ENCODE measurements at places on chromosomes 2 and 18.

GRCh38 chr18:24992491-24992890 is 359.5 kb downstream of the ZNF521 start:
- no peak for DNase-seq

DNA sequence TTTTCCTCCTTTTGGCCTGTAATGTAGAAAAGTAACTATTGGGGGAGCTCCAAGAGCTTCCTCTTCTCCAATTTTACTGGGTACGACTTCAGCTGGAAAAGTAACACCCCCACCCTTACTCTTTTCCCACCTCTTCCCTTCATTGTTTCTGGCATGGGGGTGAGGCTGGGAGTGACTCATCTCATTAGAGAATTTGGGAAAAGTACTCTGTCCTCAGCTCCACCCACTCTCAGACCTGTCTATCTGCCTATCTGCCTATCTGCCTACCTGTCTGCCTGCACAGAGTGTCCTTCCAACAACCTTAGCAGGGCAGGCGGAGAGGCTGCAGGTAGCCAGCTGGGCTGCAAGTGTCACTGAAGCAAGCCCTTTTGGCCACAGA is 93.6 kb downstream of the EPHA4 start:
- no peak for DNase-seq

DNA sequence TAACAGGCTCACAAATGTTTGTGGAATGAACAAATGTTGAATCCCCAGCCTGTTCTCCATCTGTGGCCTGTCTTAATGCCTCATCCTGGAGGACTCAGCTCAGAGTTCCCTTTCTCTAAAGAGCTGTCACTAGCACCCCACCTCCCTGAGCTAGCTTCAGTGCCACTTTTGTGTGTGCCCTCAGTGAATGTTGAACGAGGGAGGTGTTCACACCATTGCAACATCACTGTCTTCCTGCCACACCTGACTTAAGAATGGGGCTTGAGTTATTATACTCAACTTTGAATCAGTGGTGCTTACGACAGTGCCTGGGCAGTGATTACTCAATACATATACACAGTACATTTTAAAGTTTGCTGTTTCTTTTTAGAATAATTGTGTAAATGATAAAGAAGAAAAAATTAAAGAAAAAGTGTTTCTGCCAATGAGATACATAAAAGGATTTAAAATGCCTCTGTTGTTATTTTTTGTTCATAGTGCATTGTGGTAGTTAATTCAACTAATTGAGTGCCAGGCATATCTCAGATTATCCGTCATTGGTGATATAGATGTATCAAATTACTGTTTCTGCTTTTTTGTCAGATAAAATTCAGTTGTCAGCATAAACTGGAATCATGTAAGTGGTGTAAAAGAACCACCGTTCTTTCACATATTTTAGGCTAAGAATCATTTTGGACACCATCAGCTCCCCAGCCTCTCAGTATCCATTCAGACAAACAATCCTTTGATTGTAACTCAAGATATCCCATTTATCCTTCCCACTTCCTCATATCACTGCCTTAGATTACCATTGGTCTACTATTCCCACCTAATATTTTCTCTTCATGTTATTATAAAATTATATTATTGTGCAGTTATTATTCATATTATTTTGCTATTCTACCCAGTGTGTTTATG is 304.7 kb downstream of the PTPRM start:
- no peak for DNase-seq

GRCh38 chr2:7607441-7608173 is 690.4 kb downstream of the RNF144A start:
- DNase-seq, result no peak

All from NCI-H146 (cell line).